ENCODE measurements at places on chromosomes 11 and 22.

GRCh38 chr11:65214212-65214845 lies 32.6 kb downstream of the CAPN1 start:
- no peak for DNase-seq

- DNase-seq = peak; percentile 71
Measured at GRCh38 chr11:112024773-112025678, at the start of gene DLAT. DLAT (plus strand) TSS chr11:112025408; CDS start chr11:112025473, 65 bp downstream.

GRCh38 chr22:46238541-46238940 lies 11.6 kb downstream of the CDPF1 start:
- no peak for DNase-seq

DNA sequence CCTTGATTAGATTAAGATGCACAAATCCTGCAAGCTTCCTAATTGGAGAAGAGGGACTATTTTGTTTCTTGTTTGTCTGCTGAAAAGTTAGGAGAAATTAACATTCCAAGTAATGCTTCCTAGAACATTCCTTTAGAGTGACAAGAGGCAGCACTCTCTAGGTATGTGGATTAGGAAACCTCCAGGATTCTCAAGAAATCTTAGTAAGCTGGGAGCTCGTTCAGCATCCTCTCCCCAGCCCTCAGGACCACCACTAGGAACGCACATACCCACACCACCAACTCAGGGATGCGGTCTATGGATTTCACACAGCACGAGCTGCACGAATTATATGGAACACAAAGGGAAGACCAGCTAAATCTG lies 52.9 kb downstream of the NCAPD3 start:
- DNase-seq = no peak

DNA sequence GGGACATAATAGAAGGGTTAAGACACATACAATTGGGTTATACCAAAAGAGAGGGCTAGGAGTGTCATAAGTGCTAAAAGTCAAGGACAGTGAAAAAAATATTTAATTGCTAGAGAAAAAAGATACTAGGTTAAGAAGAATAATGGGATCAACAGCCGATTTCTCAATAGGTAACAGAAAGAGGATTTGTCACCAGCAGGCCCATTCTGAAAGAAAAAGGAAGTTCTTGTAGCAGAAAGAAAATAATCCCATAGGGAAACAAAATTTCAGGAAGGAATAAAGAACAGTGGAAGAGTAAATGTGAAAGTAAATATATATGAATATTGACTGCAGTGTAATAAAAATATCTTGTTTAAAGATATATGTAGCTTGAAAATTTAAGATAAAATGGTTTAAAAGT lies 43.3 kb upstream of the ADORA2A start:
- DNase-seq = no peak

DNA sequence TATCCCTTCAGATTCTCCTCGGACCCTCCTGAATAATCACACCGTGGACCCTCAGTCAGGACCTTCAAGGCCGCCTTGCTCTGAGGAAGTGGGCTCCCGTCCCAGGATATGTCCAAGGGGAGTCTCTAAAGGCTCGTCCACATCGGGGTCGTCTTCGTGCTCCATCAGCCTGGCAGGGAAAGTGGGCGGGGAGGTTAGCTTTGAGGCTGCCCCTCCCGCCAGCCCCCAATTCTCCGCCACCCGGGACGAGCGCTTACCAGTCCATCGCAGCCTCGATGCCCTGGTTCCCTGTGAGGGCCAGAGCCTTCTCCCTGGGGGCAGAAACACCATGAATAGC lies 472 bp downstream of the UBXN1 start:
- DNase-seq = no peak

DNA sequence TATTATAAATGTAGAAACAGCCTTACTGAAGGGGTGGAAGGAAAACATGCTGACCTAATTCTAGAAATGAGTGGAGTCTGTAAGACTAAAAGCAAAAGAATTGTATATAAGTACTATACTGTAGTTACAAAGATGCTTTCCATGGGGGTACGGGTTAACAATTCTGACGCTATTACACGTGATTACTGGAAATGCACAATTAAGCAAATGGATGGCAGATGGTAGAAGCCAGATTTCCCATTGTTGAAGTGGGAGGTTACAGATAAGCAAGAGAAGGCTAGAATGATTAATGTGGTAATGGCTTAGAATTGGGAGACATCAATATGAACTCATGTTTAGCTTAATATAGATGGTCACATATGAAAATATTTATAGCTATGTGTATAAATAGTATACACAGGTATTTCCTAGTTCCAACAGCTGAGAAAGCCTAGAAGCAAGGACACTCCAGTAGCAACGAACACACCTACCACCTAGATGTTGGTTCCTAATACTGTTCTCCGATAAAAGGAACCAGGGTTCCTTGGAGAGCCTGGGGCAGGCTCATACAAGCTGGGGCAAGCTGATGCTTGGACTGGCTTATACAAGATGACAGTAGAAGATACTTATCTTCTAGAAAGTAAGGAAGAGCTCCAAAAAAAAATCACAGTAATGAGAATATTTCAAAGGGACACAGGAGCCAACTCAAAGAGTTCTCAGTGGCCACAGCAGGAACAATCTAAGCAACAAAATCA lies 13.5 kb downstream of the SMC1B start:
- no peak for DNase-seq

- no peak for DNase-seq
Measured at GRCh38 chr11:46385169-46386004, 3.9 kb downstream of the MDK start.

- no peak for DNase-seq
Measured at GRCh38 chr22:49214976-49215375, 612.7 kb downstream of the BRD1 start.

DNA sequence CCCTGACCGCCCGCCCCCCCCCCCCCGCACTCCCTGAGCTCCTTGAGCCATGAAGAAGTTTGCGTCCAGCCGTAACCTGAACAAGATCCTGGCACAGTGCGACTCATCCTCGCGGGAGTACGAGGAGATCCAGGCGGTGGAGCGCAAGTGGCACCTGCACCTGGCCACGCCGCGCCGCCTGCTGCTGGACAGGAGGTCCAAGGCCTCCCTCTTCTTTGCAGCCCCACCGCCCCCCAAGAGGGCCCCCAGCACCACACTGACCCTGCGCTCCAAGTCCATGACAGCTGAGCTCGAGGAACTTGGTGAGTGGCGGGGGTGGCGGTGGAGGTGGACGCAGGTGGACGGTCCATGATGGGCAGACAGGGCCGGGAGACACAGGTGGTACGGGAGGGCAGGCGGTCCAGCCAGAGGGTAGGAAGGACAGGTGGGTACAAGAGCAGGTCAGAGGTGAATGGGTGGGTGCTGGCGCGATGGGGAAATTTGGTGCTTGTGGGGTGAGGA lies 32.1 kb upstream of the ACR start:
- no peak for DNase-seq

GRCh38 chr11:94590352-94591041 lies 23.3 kb downstream of the PIWIL4 start:
- DNase-seq = no peak

DNA sequence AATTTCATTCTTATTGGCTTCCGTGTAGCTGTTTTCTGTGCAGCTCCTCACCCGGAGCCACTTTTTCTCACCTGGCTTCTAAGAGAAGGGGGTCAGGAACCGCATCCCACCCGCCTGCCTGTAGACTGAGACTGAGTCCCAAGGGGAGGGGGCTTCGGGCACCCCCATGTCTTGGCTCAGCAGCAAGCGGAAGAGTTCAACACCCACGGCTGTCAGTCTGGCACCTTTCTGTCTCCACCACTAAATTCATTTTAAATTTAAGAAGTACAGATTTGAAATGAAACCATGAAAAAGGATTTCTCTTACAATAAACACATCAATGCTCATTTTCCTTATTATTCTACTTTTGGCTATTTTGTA lies 66.7 kb downstream of the EFCAB6 start:
- DNase-seq = no peak

DNA sequence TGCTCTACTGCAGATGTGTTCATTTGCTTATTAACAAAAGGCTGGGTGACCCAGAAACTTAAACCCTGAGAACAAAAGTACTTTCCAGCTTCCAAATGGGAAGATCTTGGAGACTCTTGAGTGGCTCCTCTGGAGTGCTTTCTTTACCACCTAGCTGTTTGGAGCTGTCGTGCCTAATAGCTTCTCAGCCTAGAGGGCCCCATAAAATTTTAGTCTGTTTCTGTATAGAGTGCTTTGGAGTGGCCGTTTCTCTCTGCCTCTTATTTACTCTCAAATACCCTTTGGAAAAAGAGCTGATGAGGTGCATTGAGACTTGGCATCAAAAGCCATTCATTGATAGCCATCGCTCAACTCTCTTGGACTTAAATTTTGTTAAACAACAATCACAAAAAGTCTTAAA lies 50.7 kb downstream of the ZNRF3 start:
- DNase-seq = no peak

All from NK-92 treated with Interleukin-12 subunit alpha and Interleukin-12 subunit beta, amount 100 ng/mL, for 24 hours (cell line).